Activated B cell treated with CpG ODN at 0.5 μM for 24 hours (primary cell): ENCODE measurements at places on chromosomes 3 and 15.

- peak overlapping the region; percentile 64 for H3K27ac ChIP-seq
- no peaks in the 10 kb centered on the region for H3K36me3 ChIP-seq
- H3K27me3 ChIP-seq, result no peaks in the 10 kb centered on the region
- no peak for DNase-seq
Measured at GRCh38 chr3:177221744-177222143, 24.5 kb upstream of the TBL1XR1 start.

DNA sequence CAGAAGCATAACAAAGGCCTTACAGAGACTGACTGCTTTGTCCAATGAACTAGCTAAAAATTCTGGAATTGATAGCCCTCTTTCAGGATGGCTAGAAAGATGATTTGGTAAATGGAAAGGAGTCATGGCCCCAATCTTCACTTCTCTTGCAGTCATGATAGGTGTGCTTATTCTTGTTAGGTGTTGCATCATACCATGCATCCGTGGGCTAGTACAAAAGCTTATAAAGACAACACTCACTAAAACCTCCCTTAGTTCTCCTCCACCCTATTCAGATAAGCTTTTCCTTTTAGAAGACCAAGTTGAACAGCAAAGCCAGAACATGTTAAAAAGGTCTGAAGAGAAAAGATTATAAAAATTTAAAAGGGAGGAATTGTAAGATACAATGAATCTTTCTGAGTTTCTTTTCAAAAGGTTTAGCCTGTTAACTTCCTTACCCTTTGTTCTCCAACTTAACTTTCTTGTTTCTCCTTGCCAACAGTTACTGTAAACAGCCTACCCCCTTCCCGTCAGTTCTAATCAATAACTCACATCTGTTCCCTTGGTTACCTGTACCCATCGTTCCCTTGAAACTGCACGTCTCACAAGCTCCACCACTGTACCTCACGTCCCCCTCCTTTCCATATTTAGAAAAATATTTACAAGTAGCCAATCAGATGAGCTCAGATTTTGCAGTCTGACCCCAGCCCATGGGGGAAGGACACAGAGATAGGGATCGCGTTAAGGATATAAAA lies 105.8 kb downstream of the ZBBX start:
- no peak for DNase-seq
- no peak overlapping the region for H3K27ac ChIP-seq
- no peaks in the 10 kb centered on the region for H3K36me3 ChIP-seq
- no peaks in the 10 kb centered on the region for H3K4me1 ChIP-seq

DNA sequence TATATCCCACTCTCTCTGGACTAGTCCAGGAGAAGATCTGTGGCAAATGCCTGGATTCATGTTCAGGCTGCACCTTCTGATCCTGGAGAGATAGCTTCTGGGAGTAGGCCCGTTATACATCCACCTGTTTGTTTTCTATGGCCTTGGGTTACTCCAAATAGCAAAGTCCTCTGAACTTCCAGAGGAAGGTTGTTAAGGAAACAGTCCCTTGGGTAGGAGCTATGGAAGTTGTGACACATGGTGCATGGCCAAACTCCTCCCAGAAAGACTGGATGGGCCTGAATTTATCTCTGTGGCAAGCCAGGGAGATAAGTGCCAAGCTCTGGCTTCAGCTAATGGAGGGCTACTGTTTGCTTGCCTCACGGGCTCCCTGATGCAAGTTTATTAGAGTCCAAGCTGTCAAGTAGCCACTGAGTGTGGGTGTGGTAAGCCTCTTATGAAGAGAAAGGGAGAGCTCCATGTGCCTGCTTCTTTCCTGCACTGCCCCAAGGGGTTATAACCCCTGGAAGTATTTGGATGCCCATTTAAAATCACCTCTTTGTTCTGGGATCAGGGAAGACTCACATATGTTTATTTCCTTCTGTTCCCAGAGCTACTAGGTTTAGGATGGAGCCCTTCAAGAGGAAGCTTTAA lies 328.7 kb upstream of the ATP11B start:
- H3K27ac ChIP-seq, result no peak overlapping the region
- no peak for DNase-seq
- H3K4me3 ChIP-seq, result no peak overlapping the region
- H3K4me1 ChIP-seq, result no peaks in the 10 kb centered on the region

DNA sequence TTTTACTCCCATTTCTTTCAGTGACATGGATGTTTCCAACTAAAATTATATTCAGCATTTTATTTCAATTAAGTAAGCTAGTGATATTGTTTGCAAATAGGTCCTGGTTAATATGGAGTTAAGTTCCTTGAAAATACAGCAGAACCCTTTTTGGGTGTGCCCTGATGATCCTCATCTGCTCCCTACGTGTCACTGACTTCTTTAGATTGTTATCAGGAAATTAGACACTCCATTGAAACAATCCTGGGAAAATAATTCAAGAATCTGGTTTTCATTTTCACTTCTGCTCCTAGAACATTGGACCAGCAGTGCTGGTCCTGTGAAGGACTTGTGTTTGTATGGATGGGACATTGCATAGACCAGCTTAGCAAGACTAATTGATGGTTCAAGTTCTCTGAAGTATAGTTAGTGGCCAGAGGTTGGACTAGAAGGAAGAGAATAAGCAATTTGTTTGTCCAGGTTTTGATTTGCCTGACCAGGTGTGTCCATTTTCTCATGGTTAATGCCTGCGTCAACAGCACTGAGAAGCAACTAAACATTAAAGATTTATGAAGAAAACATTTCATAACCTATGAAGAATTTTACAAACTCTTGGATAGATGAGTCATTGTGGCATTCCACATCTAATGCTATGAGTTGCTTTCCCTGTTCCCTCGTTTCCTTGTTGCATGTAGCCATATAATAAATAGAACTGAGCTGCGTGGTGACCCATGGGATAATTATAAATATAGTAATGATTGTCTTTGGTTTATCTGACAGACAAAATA lies 95.8 kb downstream of the ZPLD1 start:
- H3K27me3 ChIP-seq, result peaks cover 14% of the 10 kb centered on the region
- no peak overlapping the region for H3K27ac ChIP-seq
- H3K4me3 ChIP-seq, result no peak overlapping the region
- no peaks in the 10 kb centered on the region for H3K36me3 ChIP-seq
- no peak for DNase-seq

GRCh38 chr15:74156678-74157411 lies 16.7 kb upstream of the ISLR start:
- no peak overlapping the region for H3K27ac ChIP-seq
- H3K4me3 ChIP-seq, result no peak overlapping the region
- no peaks in the 10 kb centered on the region for H3K36me3 ChIP-seq
- peaks cover 31% of the 10 kb centered on the region for H3K27me3 ChIP-seq
- no peak for DNase-seq

GRCh38 chr15:93801206-93801605 lies 430.2 kb upstream of the MCTP2 start:
- no peak overlapping the region for H3K4me3 ChIP-seq
- H3K27ac ChIP-seq, result no peak overlapping the region
- no peak for DNase-seq

- H3K27ac ChIP-seq, result no peak overlapping the region
- no peak overlapping the region for H3K4me3 ChIP-seq
- peaks cover 7% of the 10 kb centered on the region for H3K4me1 ChIP-seq
- DNase-seq, result no peak
Measured at GRCh38 chr3:184658223-184658928, 53.5 kb downstream of the MAGEF1 start.

DNA sequence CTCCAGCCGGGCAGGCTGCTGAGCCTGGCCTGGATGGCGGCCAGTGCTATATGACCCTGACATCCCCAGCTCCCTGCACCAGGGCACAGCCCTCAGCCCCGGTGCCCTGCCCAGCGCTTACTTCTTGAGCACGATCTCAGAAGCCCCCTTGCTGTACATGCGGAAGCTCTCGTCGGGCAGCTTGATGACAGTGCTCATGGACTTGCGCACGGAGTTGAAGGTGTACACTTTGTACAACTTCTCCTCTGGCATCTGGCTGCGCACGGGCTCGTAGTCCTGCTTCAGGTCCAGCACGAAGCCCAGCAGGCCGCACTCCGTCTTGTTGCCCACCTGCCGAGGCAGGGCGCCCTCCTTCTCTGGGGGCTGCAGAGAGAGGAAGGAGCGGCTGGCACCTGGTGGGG lies 38.8 kb upstream of the SEC13 start:
- no peaks in the 10 kb centered on the region for H3K36me3 ChIP-seq
- H3K4me1 ChIP-seq, result peaks cover 35% of the 10 kb centered on the region
- no peak overlapping the region for H3K4me3 ChIP-seq
